ENCODE measurements at places on chromosomes 7 and 10.

GRCh38 chr7:26958834-26959233 is 94.4 kb upstream of the SKAP2 start:
- no peak for DNase-seq

GRCh38 chr10:102208311-102209035 is 17.6 kb upstream of the ELOVL3 start:
- no peak for DNase-seq

- peak; percentile 83 for DNase-seq
These were observed 46.9 kb downstream of the EGFR start for GRCh38 chr7:55065511-55066229.

- no peak for DNase-seq
These were observed 10.9 kb upstream of the MAP3K8 start for GRCh38 chr10:30422981-30423654.

DNA sequence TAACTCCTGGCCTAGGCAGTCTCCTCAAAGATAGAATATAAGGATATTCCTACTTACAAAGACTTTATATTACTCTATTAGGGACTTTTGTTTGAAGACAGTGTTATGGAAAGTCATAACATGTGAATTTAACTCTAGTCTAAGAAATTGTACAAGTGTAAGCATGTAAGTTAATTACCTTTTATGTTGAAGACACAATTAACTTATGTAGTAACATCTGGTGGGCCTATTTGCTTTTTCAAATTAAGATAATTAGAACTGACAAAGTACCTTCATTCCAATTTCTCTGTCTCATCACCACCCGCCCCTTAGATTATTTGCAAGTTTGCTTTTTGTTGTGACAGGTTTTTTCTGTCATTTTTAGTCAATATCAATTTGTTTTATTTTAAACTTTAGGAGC is 126.0 kb upstream of the THSD7A start:
- DNase-seq: no peak

DNA sequence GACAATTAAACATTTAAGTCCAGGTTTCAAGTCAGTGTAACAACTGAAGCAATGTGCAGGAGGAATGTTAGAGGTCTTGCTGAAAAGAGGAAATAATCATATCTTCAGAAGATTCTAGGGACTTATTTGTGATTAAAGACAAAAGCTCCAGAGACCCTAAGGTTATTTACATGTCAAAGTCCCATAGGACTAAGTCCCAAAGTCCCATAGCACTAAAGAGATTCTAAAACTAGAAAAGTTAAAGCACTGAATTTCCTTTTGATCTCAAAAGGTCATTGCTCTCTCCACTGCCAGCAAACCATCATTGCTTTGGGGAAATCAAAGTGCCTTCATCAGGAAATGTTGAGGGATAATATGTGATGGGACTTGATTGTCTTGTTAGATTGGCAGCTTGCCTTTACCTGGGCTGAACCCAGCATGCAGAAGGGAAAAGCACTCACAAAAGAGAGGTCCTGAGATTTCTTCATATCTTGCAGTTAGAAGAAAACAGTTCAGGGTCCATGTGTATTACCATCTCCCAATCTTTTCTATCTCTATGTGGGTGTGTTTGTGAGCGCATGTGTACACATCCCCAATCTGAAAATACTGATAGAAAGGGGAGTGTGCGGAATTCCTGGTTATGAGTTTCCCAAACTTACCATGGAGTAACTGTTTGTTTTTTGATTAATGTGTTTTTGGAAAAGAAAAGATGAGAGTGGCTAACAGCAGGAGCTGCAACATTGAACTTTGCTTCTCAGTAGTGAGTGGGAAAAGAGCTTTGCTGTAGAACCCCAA is 21.8 kb downstream of the NUDT13 start:
- no peak for DNase-seq

DNA sequence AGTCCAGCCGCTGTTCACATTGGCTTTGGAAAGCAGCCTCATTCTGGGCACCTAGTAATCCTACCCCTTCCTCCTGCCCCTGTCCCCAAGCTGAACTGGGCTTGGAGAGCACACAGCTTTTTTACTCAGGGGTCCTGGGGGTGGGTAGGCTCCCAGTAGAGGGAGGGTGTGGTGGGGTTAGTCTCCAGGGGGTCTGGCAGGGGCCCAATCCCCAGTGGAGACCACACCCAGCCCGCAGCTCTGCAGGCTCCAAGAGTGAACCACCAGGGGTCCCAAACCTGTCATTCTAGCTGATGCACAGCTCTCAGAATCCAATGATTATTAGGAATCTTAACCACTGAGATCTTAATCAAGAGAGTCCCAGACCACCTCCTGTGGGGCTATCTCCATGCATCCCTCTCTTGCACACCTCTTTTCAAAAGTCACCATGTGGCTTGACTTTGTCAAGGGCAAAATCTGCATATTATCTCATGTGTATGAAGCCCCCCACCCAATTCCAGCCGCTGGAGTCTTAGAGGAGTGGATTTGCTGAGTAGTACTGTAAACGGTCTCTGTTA is 2.7 kb downstream of the HOXA11 start:
- no peak for DNase-seq

All from fibroblast of skin of left quadriceps (primary cell).